8988T (cell line): ENCODE measurements at places on chromosomes 12 and 14.

GRCh38 chr12:91902860-91903683, 242.6 kb downstream of the BTG1 start:
- DNase-seq = no peak

DNA sequence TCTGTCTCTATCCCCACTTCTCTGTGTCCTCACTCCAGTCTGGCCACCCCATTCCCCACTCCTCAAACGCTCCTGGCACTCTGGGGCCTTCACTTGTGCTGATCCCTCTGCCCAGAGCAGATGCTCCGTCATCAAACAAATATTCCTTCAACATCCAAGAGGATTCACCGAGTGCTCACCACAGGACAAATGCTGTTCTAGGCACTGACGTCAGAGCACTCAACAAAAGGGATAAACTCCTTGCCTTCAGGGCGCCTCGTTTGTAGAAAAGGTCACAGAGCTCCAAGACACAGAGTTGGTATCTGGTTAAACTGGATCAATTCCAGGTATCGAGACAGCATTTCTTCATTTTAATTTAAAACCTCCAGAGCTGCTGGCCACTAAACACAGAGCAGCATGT, 35.3 kb downstream of the PSMC1 start:
- DNase-seq = no peak

DNA sequence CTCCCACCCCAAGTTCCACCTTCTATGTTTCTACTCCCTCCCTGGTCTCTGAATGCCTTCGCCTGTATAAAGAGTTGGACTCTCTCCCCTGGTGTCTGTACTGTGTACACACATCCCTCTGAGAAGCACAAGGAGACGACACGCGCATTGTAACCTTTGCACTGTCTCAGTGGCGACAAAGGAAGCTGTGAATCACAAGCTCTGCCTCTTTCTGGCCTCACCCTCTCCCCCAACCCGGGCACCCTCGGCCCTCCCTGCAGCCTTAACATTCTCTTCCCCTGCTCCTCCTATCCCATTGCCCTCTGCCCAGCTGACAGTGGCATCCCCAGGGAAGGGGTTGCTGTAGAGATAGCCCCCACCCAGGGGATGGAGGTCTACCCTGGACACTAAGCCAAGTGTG, 2.5 kb upstream of the SMARCD1 start:
- no peak for DNase-seq

DNA sequence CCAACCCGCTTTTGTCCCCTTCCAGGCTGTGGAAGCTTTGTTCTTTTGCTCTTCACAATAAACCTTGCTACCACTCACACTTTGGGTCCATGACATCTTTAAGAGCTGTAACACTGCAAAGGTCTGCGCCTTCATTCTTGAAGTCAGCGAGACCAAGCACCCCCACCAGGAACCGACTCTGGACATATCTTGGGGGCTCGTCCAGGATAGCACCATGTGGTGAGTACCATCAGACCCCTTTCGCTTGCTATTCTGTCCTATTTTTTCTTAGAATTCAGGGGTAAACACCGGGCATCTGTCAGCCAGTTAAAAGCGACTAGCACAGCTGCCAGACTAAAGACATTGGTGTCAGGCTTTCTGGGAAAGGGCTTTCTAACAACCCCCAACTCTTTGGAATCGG, 137.6 kb upstream of the PPFIA2 start:
- no peak for DNase-seq

DNA sequence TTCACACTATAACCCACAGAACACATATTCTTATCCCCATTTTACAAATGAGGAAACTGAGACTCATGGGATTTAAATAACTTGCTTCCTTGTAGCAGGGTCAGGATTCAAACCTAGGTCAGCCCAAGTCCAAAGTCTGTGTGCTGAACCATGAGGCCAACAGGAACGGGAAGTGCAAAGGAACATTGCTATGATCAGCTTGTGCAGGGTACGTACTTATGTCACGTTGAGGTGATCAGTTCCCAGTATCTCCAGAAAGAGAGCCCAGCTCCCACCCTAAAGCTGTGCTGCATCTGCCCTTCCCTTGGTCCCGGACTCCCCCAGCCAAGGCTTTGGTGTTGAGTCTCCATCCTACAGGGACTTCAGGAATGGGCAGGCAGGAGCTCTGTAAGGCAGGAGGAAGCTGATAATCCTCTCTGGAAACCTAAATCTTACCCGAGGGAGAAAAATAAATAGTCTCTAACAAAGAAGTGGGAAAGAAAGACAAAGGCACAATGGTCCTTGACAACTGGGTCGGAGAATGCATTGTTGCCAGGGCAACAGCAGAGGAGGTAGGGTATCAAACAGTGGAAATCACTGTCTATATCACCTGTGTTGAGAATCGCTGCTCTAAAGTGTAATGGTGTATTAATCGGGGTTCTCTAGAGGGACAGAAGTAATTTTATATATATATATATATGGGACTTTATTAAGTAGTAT, 82.5 kb upstream of the FICD start:
- DNase-seq = no peak

GRCh38 chr12:128786741-128787391, 36.9 kb downstream of the SLC15A4 start:
- DNase-seq = no peak

GRCh38 chr12:85765453-85765869, 70.7 kb downstream of the RASSF9 start:
- no peak for DNase-seq

DNA sequence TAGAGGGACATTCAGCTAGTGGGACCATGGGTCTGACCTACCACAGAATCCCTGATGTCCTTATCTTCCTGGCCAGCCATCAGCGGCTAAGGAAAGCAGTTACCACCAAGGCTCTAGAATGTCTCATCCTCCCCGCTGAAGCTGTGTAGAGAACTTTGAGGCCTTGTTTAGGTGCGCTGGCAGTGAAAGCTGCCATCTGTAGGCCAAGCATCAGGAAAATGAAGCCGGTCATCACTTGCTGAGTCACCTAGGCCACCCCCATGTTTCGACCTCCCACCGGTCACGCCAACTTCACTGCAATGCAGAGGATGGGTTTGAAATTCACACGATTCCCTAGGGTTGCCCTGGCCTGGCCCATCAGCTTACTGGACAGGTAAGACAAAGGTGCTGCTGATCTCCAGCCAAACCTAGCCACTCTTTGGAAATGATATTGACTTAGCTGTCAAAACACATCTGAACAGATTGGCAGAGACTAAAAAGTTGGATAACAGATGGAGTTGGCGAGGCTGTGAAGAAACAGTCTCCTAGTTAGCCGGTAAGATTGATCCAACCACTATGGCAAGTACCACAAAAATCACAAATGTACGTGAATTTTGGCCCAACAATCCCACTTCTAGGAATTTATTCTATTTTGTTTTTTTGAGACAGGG, 52.0 kb downstream of the NOS1 start:
- DNase-seq = no peak

DNA sequence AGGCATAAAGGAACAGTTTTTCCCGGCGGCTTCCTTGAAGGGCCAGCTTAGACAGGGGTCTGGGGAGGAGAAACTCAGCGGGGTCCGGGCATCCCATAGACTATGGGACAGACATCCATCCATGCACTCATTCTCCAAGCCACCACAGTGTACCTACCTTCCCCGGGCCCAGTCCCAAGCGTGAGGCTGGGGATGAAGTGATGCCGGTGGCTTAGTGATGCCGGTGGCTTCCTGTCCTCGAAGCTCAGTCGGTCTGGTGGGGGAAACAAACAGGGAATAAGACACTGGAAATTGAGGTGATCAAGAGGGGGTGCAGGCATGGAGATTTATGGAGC, 421 bp downstream of the RTL1 start:
- no peak for DNase-seq

GRCh38 chr12:115010324-115010995, 326.5 kb upstream of the TBX3 start:
- DNase-seq = no peak

DNA sequence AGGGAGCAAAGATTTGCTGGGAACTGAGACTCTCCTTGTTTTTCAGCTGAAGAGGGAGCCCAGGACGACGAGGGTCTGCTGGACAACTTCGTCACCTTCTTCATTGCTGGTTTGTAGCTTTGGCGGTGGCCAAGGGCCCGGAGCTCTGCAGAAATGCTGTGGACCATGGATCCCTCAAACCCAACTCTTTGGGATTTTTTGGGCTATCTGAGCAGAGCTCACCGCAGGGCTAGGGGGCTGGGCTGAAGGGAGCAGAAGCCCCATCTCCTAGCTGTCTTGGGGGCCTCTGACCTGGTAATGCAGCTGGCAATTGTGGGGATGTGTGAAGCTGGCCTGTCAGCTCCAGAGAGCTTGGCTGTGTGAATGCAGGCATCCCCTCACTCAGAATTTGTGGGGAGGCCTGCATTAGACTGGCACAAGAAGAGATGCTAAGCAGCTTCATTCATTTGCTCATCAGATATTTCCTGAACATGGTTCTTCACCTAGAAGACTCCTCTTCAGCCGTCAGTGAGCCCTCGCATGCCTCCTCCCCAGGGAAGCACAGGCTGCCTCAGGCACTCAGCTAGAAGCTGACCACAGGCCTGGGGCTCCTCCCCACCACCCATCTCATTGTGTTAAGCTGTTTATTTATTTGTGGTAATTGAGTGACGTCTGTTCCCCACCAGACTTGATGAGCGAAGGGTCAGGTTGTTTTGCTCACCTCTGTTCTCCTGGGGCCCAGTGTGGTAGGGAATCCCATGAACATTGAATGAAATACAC, 32.2 kb downstream of the CYP46A1 start:
- DNase-seq = no peak

DNA sequence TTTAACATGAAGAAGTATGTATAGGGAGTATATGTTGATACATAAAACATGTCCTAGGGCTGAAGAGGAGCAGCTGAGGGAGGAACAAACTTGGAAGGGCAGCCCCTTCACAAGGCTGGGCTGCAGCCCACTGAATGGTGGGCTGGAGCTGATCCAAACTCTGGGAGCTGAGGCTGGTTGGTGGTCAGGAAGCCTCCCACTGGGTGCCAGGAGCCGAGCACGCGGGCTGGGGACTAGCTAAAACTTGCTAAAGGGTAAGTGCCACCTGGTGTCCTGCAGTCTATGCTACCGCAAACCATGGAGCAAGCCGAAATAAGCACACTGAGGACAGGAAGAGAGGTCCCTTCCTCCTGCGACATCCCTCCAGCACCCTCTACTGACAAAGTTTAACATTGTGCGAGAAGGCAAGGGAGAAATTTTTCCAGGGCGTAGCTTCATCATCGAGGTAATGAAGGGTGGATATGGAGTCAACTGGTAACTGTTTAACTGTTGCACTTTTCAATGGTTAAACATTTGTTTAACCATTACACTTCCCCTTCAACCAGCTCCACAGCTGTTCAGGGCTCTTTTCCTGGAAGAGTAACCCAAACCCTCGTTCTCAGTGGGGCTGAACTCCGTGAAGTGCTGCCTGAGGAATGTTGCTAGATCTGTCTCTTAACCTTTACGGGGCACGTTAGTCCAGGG, 42.2 kb downstream of the EGLN3 start:
- DNase-seq = no peak

- DNase-seq = no peak
Measured at GRCh38 chr12:92927436-92928281, 1.4 kb downstream of the EEA1 start.

GRCh38 chr14:26993556-26993955, 395.7 kb upstream of the NOVA1 start:
- DNase-seq = no peak

GRCh38 chr12:46653311-46653710, 172.5 kb downstream of the SLC38A4 start:
- DNase-seq = no peak

GRCh38 chr14:50350975-50351374, 38.9 kb downstream of the DMAC2L start:
- no peak for DNase-seq

DNA sequence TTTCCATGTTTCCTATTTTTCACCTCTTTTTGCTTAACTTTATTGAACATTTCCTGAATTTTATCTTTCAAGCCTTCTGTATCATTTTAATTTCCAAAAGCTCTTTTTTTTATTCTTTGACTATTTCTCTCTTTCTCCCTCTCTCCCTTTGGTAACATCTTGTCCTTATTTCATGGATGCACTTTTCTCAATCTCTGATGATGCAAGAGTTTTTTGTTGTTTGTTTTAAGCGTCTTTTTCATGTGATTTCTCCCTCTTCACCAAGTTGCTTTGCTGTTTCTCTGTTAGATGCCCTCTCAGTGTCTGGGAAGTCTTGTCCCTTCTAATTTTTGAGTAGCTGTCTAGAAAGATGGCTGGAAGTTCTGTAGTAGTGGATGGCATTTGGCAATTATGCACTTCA, 62.6 kb downstream of the ANO6 start:
- no peak for DNase-seq

DNA sequence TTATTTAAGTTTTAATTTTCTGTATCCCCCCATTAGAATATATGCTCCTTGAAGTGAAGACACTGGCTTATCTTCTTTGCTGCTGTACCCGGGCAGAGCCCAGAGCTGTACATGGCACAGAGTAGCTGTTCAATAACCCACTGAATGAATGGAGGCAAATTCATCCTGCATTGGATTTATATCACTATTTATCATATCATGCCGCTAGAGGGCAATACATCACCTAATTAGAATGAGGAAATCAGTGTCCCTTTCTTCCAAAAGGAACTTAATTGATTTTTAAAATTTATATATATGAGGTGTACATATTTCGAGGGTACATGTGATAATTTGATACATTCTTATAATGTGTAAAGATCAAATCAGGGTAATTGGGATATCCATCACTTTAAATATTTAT, 89.2 kb upstream of the TMEM260 start:
- DNase-seq = no peak

- DNase-seq = no peak
Measured at GRCh38 chr14:71711619-71712018, 220.6 kb upstream of the RGS6 start.

DNA sequence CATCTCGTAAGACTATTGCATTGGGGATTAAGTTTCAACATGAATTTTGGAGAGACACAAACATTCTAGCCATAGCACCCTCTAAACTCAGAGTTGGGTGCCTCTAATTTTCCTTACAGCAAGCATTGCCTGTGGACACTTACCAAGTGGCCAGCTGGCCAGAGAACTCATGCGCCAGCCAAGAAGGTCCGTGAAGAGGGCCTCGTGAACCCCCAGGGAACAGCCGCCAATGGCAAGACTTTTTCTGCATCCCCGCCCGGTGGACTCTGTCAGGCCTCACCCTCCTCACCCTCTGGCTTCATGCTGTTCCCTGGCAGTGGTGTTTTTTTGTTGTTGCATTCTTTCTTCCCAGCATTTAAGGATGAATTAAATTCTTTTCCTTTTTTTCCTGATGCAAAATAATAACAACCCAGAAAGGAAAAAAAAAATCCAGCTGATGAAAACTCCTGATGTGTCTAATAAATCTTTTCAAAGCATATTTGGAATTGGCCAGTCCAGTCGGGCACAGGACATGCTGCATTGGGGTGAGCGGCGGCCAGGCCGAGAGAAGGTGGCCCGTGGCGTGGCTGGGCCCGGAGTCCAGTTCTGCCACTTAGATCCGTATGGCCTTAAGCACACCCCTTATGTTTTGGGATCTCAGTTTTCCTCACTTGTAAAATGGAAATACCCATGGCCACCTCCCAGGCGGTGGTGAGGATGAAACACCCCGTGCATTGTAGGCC, 191.9 kb upstream of the DIO3 start:
- no peak for DNase-seq

GRCh38 chr12:109212460-109213115, 96.2 kb downstream of the ACACB start:
- DNase-seq = no peak

GRCh38 chr14:37150414-37150813, 22.0 kb downstream of the SLC25A21 start:
- no peak for DNase-seq

- DNase-seq = no peak
Measured at GRCh38 chr14:55438066-55438683, 2.2 kb downstream of the TBPL2 start.

- no peak for DNase-seq
Measured at GRCh38 chr14:104110491-104111209, 25.1 kb downstream of the ASPG start.
